ENCODE measurements at places on chromosomes 12 and 14.

DNA sequence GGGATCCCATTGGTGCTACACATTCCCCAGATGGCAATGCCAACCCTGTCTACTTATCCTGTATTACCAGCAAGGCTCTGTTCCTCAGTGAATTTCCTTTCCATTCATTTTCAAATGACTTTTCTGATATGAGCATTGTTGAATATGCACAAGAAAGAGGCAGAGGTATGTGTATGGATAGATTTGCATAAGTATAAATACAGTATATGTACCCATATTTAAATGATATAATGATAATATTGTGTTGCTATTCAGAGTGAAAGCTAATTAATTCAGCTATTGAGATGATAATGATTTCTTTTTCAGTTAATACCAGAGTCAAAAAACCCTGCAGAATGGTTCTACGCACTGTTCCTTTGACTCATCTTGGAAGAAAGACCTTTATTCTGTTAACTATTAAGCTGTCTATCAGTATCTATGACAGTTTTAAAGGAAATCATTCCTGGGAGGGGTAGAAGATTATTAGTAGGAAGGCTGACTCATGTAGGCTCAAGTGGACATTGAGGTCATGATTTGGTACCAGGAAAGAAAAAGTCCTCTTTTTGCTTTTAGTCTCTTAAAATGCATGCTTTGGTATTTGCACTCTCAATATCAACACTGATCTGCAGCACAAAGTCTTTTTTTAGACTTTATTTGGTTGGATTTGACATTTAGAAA lies 44.9 kb upstream of the GAS2L3 start:
- DNase-seq: no peak

DNA sequence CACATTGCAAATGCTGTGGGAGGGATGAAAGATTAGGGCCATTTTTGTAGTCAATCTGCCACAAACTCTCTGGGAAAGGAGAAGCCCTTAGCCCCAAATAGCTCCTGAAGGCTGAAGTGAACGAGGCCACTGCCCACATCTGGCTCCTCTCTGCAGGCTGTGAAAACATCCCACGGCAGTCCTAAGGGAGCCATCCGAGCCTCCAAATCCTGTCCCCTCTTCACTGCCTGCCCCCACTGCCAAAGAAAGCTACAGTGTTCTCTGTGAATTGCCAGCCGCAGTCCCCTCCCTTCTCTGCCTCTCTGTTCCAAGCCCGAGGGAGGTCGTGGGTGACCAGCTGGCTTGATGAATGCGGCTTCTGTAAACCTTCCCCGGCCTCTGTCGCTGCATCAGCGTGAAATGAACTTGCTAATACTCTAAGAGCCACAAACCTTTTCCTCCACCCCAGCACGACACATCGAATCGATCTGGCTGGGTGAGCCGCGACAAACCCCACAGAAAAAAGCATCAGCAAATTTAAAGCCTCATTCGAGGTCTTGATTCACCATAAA lies 180.7 kb upstream of the NRXN3 start:
- DNase-seq: no peak

DNA sequence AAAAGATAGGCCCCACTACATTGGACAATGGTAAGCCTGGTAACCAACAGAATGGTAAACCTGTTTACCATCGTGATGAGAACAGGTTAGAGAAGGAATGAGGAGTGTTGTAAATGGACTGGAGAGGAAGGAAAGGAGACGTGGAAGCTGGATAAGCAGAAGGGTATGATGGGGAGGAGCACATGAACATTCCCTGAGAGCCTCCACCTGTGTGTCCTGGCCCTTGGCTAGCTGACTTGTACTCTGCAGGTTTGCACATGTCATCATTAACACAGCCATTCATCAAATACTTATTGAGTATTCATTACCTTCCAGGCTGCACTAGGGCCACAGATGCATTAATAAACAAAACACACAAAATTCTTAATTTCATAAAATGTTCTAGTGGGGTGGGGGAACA lies 4.3 kb upstream of the IL26 start:
- DNase-seq: no peak

DNA sequence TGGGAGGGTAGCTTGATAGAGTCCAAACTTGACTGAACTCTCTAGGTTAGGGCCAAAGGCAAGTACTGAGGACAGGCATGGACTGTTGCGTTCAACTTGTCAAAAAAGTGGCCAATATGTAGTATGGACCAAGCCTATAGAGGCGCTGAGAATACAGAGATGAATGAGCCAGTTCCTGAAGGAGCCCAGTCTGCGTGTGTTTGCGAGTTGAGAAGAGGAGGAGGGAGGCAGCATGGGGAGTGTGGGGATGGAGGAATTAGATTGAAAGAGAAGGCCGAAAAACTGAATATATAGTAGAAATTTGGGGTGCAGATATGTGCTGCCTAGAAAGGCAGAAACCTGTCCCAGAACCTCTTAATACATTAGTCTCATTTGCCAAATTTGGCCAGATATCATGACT lies 412.4 kb downstream of the PCNX1 start:
- DNase-seq: no peak

DNA sequence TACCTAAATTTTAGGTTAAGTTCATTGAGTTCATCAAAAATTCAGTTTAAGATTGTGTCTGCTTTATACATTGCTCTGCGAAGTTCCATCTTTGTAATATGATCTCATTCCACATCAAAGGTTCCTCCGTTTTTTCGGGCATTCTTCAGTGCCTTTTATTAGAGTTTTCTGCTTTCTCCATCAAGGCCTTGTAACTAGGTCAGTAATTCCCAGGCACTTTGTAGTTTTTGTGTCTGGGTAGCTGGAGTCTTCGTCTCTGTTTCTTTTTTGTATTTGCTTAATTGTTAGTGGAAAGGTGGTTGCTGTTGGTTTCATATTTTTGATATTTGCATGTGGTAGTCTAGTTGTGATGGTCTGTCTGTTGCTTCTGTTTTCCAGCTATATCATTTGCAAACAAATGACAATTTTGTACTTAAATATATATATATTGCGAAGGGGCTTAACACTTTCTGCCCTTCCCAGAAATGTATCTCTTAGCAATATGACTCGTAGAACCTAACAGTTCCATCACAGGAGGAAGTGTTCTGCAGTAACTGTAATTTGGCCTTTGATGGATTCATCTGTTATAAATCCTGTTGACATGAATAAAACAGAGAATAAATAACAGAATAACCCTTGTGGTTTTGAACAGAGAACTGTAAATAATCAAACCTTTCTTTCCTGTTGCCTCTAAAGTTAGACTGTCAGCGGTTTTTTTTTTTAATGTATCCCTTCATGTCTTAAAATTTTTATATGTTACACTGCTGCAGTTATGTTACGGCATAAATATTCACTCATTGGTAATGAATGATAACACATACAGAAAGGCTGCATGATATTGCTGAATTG lies 88.4 kb upstream of the DYNC1H1 start:
- DNase-seq: no peak

- DNase-seq: no peak
Measured at GRCh38 chr14:103854822-103855733, 7.7 kb upstream of the PPP1R13B start.

DNA sequence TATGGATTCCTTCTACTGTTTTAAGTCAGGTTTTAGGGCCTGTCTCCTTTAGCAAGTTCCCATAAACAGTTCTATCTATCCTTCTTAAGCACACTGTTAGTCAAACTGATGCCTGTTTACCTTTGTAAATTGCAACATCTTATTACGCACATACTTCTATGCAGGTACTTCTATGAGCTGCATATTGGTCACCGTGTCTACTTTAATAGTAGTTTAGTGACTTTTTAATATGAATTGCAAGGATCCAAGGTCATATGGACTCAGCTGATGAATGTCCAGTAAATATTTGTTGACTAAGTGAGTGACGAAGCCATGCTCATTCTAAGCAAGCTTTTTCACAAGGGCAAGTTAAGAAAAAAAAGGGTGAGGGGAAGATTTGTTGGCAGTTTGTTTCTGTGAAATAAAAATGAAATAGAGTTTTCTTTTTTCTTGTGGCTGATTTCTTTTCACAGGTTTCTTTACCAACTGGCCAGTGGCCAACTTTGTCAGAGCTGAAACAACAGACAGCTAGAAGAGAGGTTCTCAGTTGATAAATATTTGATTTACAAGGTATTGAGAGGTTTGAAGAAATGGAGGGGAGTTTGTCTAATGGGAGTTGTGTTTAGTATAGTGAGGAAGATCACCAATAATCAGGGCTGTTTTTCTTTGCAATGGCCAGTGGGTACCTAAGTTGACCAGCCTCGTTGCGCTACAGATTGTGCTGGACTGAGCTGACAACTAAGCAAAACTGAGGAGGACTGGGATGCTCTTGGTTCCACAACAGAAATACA lies 141.1 kb downstream of the SLC15A5 start:
- DNase-seq: no peak

DNA sequence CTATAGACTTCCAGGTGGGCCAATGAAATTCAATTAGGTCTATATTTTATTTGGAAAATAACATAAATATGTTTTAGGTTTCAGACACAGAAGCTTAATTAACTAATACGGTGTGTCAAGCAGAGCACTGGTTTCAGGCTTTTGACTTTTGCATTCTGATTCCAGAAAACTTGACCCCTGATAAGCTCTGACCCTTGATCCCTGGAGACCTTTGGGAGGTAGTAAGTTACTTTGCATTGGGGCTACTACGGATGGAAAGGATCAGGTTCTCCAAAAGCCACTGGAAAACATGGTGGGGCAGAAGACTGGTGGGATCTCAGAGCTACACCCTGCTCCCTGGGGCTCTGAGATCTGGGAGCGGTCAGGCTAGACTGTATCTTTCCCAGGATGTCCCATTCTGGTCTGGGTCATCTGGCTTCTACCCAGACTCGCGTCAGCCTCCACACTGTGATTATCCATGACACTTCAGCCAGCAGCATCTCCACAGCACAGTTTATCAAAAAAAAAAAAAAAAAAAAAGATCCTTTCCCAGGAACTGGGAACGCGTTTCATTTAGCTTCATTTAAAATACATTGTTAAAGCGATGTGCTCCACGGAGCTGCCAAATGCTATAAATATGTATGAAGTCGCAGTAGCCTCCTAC lies 17.8 kb upstream of the EMP1 start:
- DNase-seq: no peak

- peak; percentile 16 for DNase-seq
Measured at GRCh38 chr12:130880411-130880885, 8.6 kb downstream of the RAN start.

GRCh38 chr12:34294671-34295365 lies 272.5 kb downstream of the ALG10 start:
- no peak for DNase-seq

- DNase-seq: no peak
Measured at GRCh38 chr14:21520767-21521166, 5.4 kb downstream of the SALL2 start.

GRCh38 chr12:79128956-79129355 lies 264.4 kb downstream of the SYT1 start:
- DNase-seq: no peak

- DNase-seq: no peak
Measured at GRCh38 chr12:91655966-91656365, 473.3 kb upstream of the DCN start.

DNA sequence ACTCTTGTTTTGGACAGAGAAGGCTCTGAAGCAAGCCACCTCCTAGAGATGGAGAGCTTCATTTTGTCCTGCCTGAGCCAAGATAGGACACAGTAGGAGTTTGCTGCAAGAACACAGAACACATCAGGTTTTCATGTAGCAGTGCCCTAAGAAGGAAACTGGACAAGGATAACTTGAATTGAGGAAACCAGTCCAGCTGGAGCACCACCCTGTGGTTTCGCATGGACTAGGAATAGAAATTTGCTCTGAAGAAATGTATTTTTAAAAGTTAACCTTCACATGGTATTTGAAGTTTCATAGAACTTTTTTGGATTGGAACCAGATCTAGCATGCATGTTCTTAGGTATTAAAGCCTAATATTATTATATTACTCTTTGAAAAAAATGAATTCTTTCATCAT lies 68.8 kb downstream of the RERG start:
- no peak for DNase-seq

GRCh38 chr12:87216436-87216835 lies 812.8 kb downstream of the C12orf50 start:
- DNase-seq: no peak

DNA sequence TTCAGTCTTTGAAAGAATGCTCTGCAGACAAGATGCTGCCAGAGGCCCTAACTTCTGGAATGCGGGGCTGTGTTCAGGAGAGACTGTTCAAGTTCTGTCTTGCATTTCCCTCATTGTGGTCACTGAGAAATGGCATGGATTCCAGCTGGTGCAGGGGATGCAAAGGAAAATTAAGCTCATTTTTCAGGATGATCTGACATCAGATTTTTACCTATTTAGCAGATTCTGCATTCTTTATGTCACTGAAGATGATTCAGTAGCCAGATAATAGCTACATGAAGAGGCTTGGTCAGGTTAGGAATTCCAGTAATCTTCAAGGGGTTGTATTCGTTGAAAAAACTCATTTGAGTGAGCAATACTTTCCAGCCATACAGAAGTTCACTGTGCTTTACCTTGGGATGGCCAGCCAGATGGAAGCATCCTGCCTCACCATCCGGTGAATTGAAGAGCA lies 16.1 kb upstream of the MFAP5 start:
- no peak for DNase-seq

- DNase-seq: peak; percentile 77
Measured at GRCh38 chr12:122834921-122835749, at the start of gene HIP1R. Gene HIP1R (plus strand): TSS chr12:122835457. CDS start chr12:122835551, 94 bp downstream.

GRCh38 chr14:77011245-77011644 lies 17.3 kb downstream of the IRF2BPL start:
- no peak for DNase-seq

- DNase-seq: no peak
Measured at GRCh38 chr12:44775901-44776300, 100.2 kb downstream of the NELL2 start.

- DNase-seq: no peak
Measured at GRCh38 chr14:53461858-53462257, 308.7 kb upstream of the DDHD1 start.

DNA sequence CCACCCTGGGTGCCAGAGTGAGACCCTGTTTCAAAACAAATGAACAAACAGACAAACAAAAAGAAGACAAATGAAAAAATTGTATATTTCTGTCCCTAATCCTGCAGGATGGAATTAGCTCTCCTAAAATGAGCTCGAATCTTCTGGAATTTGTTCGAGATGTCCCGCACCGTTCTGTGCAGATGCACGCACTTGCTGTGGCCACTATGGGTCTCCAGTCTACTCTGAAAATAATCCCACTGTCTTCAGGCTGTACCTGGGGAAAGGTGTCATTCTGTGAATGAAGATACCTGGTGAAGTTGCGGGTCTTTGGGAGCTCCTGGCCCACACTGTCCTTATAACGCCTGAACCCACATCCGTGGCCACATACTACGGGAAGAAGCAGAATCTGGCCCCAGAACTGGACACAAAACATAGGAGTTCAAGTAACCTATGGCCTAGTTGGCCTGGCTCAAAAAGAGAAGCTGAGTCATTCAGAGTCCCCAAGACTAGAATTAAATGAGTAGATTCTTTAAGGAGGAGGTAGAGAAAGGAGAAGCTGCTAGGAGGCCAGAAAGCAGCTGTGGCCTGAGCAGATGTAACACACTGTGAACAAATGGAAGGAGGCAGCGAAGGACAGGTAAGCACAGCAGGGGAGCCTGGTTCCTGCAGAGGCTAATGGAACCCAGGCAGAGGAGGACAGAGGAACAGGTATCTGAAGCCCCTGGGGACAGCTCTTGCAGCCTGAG lies 108.6 kb downstream of the FOXN3 start:
- no peak for DNase-seq
